ENCODE measurements at places on chromosomes 1 and 21. TPM values are rescaled to one million over a fixed set of nuclear protein-coding genes. Genes with fewer than 3 reads are reported as not detected.
A peak's percentile ranks its signal among the peaks of the same experiment; 100 is the strongest.

The HMGCS2 gene
- 2.4 TPM for total RNA-seq

The ZBTB8B gene
- not detected for total RNA-seq

The BMP8B gene
- total RNA-seq, result 0.68 TPM

The CHIA gene
- total RNA-seq, result not detected

The TMPRSS15 gene
- total RNA-seq, result not detected

The GSTM1 gene
- not detected for total RNA-seq

The PTTG1IP gene
- total RNA-seq, result 210 TPM

The FCER1G gene
- total RNA-seq, result 17.4 TPM

DNA sequence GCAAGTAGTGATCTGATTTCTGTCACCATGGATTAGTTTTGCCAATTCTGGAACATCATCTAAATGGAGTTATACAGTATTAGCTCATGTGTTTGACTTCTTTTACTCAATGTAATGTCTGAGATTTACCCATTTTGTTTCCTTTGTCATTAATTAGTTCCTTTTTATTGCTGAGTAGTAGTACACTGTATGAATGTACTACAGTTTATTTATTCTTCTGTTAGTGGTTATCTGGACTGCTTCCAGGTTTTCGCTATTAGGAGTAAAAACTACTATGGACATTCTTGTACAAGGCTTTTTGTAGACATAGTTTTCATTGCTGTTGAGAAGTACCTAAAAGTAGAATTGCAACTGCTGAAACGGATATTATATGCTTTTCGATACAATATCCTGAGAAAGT lies 14.1 kb downstream of the SUCO start:
- DNase-seq, result no peak

- DNase-seq, result no peak
Measured at GRCh38 chr1:35047188-35047858, 15.6 kb upstream of the ZMYM6 start.

DNA sequence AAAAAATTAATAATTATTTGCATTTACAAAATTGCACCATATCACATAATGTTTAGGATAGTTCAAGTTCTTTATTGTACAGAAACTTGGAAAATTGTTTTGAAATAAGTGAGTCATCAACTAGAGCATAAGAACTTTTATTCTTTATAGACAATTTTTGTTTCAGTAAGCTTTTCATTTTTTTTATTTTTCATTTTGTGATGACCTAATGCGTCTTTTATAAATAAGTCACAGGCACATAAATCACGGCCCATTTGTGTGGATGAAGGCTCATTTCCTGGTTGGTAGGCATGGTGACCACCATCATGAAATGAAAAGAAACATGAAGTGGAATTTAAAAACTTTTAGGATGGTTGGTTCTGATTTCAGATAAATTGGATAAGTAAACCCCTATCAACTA lies 39.3 kb downstream of the SPAG17 start:
- no peak for DNase-seq

- DNase-seq, result no peak
Measured at GRCh38 chr1:84840346-84840745, 52.7 kb downstream of the LPAR3 start.

DNA sequence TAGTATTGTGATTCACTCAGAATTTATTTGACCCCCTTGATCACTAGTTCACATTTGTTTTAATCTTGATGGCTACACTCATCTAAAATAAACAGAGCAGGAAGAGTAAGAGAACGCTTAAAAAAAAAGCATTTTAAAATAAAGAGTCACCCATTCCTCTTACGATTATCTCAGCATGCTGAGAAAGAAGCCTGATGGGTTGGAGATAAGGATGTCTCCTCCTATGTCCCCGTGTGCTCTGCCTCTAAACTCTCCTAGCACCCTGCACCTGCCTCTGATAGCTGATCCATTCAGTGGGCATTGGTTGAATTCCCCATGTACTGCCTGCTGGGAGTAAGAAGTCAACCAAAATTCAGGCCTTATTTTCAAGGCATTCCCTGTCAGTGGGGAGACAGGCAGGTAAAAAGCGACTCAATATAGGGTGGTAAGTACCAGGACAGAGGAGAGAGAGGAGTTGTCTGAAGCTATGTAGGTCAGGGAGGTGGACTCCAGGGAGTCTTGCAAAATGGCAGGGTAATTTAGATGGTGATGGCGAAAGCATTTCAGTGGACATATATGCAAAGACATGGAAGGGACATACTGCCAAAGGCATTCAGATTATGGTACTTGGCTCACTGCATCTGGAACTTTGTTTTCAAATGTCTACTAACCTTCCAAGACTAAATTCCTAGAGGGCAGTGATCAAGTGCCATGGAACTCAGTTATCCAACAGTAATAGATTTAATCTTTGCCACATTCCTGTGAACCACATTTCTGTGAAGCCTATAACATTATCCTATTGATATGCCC lies 18.4 kb downstream of the ELAVL4 start:
- DNase-seq, result no peak

GRCh38 chr1:207309745-207310273 lies 11.7 kb upstream of the CD55 start:
- no peak for DNase-seq

- DNase-seq, result peak; percentile 84
Measured at GRCh38 chr1:246647113-246647512, 77.1 kb upstream of the SCCPDH start.

GRCh38 chr1:230684146-230684545 lies 29.8 kb downstream of the AGT start:
- no peak for DNase-seq

DNA sequence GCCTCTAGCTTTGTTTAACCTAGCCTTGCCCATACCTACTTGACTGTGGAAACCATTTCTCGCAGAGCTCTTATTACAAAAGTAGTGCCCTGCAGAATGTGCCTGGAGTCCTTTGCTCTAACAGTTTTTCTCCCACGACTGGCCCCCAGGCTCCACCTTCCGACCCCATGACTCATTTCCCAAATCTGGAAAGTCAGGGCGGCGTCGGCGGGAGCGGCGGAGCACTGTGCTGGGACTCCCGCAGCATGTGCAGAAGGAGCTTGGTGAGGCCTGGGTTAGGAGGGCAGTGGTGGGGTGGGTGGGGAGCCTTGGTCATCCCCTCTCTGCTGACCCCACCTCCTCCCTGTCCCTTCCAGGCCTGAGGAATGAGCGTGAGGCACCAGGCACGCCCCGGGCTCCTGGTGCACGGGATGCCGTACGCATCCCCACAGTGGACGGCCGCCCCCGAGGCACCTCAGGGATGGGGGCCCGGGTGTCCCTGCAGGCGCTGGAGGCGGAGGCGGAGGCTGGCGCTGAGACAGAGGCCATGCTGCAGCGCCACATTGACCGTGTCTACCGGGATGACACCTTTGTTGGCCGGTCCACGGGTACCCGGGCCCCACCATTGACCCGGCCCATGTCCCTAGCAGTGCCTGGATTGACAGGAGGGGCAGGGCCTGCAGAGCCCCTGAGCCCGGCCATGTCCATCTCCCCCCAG lies 47.5 kb downstream of the YARS1 start:
- DNase-seq, result no peak

DNA sequence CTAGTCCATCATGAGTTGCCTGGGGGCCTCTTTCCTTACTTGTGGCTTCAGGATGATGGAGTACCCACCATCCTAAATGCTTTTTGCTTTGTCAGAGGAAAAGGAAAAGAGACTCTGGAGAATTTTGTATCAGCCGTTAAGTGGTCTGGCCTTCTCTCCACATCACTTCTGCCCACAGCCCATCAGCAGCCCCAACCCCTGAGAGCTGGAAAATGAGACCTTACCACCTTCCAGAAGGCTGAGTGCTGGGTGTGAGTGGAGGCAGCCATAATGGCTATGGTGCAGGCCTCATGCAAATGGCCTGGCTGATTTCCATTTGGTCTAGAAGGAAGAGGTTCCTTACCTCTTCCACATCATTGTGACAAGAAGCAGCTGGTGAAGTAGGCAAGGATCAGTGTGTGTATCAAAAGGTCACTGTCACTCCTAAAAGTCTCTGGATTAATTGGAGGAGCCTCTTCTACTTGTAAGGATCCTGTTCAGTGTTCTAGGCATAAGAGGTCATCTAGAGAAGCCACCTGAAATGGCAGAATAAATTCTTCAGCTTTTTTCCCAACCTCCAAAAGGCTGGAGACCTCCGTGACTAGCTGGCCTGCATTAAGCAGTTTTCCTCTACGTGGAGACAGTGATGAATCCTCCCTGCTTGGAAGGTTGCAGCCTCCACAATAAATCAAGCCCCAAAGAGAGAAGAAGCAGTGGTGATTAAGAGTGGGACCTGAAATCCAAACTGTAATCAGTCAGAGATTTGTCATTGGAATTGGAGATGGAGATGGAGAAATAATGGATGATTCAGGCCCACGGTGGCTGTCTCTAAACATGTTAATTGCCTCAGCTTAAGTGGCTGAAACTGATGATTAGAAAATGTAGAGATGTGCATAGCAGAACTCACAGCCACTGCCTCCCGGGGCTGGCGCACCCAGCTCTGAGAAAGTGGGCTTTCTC lies 111.5 kb downstream of the CNIH3 start:
- no peak for DNase-seq

- DNase-seq, result peak; percentile 32
Measured at GRCh38 chr1:54810153-54810942, 9.2 kb upstream of the TTC22 start.

- no peak for DNase-seq
Measured at GRCh38 chr1:113930499-113931161, 1.5 kb downstream of the HIPK1 start.

GRCh38 chr1:184061396-184062003 lies 10.0 kb downstream of the TSEN15 start:
- DNase-seq, result no peak
